ENCODE measurements at places on chromosomes 13 and 19.

DNA sequence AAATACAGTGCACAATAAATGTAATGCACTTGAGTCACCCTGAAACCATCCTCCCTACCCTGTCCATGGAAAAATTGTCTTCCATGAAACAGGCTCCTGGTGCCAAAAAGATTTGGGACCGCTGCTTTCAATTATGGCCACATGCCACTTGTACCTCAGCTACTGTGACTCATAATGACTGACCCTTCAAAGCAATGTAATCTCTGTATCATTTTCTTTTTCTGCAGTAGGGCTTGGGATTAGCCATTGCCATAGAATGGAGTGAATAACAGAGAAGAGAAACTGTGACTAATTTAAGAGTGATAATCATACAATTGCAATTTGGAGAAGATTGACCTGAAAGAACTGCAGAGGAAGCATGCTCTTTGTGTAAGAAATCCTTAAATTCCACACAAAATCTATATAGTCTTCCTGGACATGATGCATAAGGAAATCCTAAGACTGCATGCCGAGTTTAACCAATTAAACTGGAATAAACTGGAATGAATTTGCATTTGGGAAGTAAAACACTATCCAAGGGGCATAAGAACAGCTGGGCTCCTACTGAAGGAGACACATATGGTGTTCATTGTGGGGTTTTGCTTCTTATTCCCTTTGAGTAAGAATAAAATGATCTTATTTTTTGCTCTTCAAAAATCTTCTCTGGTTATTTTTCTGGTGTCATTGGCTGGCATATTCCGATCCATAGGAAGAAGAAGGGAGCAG, 59.5 kb upstream of the SLC7A1 start:
- no peak for DNase-seq

- DNase-seq = no peak
Measured at GRCh38 chr13:49833402-49833801, 40.9 kb upstream of the KPNA3 start.

- peak; percentile 19 for DNase-seq
Measured at GRCh38 chr13:74820809-74821208, 661.2 kb downstream of the TBC1D4 start.

- peak; percentile 51 for DNase-seq
Measured at GRCh38 chr19:13764821-13765394, 586 bp downstream of the MRI1 start.

- no peak for DNase-seq
Measured at GRCh38 chr13:109393045-109393444, 393.3 kb downstream of the IRS2 start.

DNA sequence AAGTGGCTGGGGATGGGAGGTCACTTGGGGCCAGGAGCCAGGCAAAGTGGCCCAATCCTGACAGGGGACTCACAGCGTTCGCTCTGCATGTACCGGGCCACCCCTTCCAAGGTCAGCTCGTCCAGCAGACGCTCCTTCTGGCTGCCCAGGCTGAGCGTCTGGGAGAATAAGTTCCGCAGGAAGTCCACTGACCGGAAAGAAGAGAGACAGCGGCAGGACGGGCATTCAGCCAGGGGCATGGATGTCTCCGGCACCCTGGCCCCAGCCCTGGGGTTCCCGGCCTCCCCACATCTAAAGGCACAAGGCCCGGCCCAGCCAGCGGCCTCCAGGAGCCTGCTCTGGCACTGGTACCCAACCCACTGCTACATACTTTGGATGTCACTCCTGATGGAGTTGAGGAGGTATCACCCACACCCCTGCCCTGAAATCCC, 6.1 kb downstream of the SIRT2 start:
- no peak for DNase-seq

GRCh38 chr19:35313587-35313986, 15.4 kb upstream of the CD22 start:
- no peak for DNase-seq

DNA sequence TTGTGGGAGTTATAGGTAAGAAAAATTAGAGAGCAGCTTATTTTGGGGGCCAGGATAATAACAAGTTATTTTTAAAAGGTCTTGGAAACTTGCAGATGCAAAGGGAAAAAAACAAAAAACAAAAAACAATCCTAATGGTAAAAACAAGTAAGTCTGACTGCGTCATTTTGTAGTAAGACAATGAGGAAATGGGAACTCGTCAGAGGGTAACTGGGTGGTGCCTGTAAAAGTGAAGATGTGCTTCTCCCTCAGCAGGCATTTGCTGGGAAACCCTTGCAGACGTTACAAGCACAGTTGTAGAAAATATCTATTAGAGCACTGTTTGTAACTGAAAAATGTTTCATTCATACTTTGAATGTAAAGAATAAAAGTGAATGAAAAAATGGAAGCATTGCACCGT, 2.2 kb upstream of the TNFSF13B start:
- DNase-seq = no peak

DNA sequence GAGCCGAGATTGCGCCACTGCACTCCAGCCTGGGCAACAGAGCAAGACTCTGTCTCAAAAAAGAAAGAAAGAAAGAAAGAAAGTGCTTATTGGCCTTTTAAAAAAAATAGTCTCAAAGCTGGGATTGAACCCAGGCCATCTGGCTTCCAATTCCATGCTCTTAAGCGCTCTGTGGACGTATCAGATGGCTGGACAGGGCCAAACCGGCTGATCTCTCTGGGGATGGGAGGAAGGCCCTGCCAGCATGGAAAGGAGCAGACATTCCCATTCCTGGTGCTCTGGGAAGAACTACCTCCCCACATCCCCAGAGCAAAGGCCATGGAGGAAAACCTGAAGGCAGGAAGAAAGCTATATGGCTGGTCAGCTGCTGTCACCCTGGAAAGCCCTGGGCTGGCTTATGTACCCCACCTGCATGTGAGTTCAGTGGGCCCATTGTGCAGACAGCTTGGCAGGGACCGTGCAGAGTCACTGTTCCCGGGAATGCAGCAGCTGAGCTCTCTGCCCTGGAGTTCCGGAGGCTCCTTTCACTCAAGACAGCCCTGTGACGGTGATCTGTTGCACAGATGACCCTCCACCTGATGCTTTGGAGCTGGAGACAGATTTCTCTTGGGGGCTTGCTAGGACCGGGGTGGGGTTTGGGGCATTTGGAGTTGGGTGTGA, 84.3 kb downstream of the SIPA1L3 start:
- DNase-seq = peak; percentile 45

DNA sequence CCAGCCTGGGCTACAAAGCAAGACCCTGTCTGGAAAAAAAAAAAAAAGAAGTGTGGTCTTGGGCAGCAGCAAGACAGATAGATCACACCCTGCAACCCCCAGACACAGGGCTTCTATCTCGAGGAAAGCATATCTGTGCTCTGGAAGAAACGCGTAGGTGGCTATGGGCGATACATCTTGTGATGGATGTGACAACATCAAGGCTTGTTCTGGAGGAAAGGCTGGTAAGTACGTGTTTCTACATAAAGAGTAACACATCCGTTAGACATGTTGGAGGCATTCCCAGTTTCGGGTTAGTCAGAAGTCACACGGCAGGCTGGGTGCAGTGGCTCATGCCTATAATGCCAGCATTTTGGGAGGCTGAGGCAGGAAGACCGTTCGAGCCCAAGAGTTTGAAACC, 6.6 kb upstream of the DHDH start:
- DNase-seq = no peak

- DNase-seq = no peak
Measured at GRCh38 chr19:22914646-22915045, 82.6 kb downstream of the ZNF723 start.

- no peak for DNase-seq
Measured at GRCh38 chr19:34644991-34645461, 31.9 kb downstream of the SCGB2B2 start.

DNA sequence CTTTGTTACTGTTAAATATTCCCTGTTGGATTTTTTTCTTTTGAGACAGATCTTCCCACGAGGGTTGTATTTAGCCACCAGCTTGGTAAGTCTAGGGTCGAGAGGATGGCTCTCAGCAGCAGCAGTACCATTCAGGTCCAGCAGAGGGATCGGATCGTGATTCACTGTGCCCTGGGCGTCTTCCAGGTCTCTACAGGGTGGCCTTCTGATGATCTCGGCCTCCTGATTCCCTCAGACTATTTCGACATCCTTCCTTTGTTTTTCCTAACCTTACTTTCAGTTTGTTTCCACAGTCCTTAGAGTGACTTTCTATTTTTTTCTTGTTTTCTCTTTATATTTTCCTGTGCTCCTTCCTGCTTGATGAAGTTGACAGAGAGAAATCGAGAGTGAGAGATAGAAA, 1436.9 kb downstream of the UQCRFS1 start:
- DNase-seq = no peak

GRCh38 chr13:24199016-24199415, 38.5 kb downstream of the SPATA13 start:
- DNase-seq = no peak

DNA sequence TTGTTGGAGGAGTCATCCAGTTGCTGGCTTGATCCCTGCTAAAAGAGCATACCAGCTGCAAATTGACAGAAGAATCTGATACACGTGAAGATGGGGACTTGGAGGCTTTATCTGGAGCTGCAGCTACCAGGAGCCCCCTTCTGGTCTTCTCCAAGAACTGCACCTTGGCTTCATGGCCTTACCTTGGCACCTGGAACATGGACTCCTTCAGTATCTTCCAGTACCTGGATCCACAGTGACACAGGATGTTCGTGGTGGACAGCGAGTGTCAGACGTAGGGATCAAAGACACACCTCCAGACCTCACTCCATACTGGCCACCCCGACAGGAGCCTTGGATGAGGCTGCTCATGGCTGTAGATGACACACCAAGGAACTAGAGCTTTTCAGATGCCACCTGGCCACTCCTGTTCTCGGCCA, 9.9 kb upstream of the ACSBG2 start:
- DNase-seq = peak; percentile 80

GRCh38 chr19:2808129-2808941, 11.3 kb upstream of the ZNF554 start:
- no peak for DNase-seq

GRCh38 chr19:13765395-13766094, 1.2 kb downstream of the MRI1 start:
- no peak for DNase-seq

GRCh38 chr13:104773775-104774174, 1707.6 kb upstream of the SLC10A2 start:
- DNase-seq = peak; percentile 84

DNA sequence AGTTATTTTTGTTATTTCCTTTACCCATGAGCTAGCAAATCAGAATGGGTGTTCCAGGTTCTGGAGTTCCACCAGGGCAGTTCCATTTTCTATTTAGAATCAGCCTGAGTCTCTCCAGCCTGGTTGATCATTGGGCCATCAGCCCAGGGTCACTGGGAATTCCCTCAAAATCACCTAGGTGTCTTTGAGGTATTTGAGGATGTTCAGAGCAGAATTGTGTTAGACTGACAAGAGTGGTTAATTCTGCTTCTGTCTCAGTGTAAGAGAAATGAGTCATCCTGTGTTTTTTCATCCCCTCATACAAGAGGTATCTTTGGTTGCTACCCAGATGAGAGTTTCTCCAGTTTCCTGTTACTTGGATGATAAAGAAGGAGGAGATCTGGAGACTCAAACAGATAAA, 11.7 kb downstream of the ZNF66 start:
- no peak for DNase-seq

GRCh38 chr19:10086591-10087192, 575 bp downstream of the SHFL start:
- DNase-seq = no peak

DNA sequence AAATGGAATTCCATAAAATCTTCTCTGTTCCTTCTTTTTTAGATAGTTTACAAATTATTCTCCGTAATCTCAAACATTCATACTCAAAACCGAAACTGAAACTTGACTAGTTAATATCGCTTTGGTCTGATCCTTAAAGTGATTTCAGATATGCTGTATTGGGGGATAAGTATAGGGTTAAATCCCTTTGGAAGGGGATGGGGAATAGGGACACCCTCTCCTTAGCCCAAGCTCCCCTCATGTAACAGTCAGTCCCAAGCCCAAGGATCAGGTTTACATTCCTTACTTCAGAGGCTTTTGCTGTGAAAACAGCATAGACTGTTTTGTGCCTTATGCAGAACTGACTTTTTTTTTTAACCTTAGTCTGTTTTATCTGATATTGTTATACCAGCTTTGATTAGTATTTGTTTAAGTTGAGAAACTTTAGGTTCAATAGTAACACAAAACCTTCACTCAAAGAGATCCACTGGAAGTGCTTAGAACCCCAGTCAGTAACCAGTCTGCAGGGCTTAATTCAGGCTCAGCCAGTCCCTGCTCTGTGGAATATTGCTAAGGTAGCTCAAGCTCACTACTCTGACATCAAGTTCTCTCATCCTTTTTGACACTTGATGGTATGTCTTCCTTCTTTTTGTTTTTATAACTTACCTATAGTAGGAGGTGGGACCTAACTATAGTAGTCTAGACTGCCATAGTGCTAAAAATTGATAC, 10.5 kb downstream of the CDADC1 start:
- DNase-seq = no peak

GRCh38 chr19:38543807-38544568, 73.8 kb downstream of the MAP4K1 start:
- peak; percentile 95 for DNase-seq

GRCh38 chr19:38488776-38489481, 55.4 kb downstream of the RYR1 start:
- no peak for DNase-seq

DNA sequence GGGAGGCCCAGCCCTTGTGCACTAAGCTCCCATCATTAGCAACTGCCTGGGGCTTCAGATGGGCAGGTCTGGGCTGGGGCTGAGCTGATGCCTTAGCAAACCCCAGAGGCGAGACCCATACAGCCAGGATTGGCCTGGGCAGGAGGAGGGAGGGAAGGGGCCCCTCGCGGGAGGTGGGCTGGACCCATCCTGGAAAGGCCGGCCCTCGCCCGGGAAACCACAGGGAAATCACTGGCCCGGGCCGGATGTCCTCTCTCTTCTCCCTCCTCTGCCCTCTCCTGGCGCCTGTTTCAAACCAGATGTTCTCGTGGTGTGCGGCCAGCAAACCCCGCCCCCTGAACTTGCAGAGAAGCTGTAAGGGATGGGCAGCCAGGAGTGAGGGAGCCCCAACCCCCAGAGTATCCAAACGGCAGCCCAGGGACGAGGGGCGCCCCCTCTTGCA, 43.1 kb downstream of the TMEM255B start:
- DNase-seq = peak; percentile 31

DNA sequence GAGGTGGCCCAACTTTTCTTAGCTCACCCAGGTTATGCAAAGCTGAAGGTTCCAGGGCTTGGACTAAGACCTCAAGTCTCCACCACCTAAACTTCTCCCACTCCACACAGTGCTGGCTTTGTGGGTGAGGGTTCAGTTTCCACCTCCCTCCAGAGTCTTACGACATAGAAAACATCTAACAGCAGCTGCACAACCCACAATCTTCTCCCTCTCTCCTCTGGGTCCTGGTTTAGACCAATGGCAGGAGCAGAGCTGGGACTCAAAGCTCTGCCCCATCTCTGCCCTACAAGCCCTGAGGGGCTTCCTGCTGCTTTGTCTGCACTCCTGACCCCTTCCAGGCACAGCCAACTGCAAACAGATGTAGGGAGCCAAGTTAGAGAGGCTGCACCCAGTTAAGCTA, 16.0 kb downstream of the IRGC start:
- no peak for DNase-seq

GRCh38 chr19:7515645-7516151, at the start of gene ZNF358:
Gene ZNF358, plus strand, starts transcription at chr19:7516103. Its CDS starts 3,140 bp downstream, at chr19:7519243.
- peak; percentile 78 for DNase-seq

- DNase-seq = no peak
Measured at GRCh38 chr19:11549386-11549953, 9.6 kb downstream of the ELOF1 start.

GRCh38 chr13:60260440-60260839, 96.7 kb upstream of the DIAPH3 start:
- DNase-seq = peak; percentile 51

Measured in NCI-H82 (cell line).